ENCODE measurements at places on chromosomes 5 and 9.

DNA sequence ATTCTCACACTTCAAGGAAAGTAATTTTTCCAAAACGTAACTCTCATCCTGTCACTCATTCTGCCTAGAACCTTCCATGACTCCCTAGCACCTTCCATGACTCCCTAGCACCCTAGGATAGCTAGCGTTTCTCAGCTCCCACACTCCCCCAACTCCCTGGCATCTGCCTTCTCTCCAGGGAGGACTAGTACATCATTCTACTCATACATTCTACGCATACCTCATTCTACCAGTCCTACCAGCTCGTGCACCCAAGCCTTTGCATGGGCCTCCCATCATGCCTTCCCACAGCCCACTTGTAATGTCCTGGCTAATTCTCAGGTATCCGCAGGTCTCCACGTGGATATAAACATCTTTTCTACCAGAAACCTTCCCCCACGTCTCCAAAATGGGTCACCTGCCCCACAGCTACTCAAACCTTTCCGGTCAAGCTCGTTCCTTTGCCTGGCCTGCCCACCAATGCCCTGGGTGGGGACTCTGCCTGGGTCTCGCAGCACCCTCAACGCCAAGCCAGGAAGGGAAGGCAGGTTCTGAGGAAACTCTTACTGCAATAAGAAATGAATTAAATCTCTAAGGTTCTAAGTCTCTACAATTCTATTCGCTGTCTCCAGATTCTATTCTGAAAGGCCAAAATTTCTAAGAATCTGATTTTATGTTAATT is 930 bp downstream of the ANKS6 start:
- DNase-seq: no peak

- DNase-seq: no peak
Observed at GRCh38 chr5:138946241-138946623, 71.1 kb upstream of the LRRTM2 start.

GRCh38 chr9:73565833-73566465 is 414.3 kb downstream of the ANXA1 start:
- no peak for DNase-seq

DNA sequence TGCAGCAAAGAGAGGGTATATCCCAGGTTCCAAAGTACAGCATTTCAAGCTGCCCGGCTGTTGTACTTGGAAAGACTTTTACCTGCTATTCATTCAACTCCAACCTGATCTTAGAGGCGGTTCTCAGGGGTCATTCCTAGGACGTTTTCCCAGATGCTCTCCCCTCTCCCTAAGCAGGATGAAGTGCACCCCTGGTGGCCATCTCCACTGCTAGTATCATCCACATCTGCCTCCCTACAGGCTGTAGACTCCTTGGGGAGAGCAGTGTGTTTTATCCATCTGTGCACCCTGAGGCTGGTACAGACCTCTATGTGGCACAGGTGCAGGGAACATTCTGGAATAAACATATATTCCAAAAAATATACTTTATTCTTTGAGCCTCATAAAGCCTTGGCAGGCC is 56.8 kb downstream of the PTPN3 start:
- DNase-seq: no peak

Data from HTR-8/SVneo (cell line).